ENCODE measurements at places on chromosomes 5 and 9.

- DNase-seq: no peak
Observed at GRCh38 chr9:86531971-86532640, 177.9 kb upstream of the TUT7 start.

- no peak for DNase-seq
Observed at GRCh38 chr5:116379306-116379705, 195.3 kb downstream of the SEMA6A start.

- DNase-seq: no peak
Observed at GRCh38 chr5:128334010-128334716, 203.9 kb downstream of the FBN2 start.

GRCh38 chr5:102547141-102548035 lies 48.6 kb upstream of the SLCO6A1 start:
- no peak for DNase-seq

- no peak for DNase-seq
Observed at GRCh38 chr9:16884952-16885513, 14.6 kb upstream of the BNC2 start.
